ENCODE measurements at places on chromosomes 13 and 19.

- no peak for DNase-seq
Measured at GRCh38 chr13:19967621-19968020, 9.1 kb downstream of the ZMYM2 start.

- DNase-seq: no peak
Measured at GRCh38 chr13:67776151-67776550, 546.0 kb upstream of the PCDH9 start.

DNA sequence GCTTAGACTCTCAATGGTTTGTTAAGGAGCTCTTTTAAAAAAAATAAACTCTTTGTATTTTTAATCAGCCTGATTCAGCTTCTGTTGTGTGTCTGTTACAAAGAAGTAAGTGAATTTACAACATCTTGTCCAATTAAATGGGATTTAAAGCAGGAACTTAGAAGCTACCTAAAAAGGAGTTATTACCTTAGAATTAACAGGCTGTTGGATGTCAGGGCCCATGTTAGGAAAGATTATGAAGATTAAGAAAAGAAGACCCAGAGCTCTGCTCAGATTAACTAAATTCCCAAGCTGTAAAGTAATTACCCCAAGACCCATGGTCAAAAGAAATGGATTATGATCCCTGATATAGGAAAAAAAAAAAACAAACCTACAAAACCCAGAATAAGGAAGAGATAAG is 44.1 kb upstream of the ZNF780A start:
- no peak for DNase-seq

DNA sequence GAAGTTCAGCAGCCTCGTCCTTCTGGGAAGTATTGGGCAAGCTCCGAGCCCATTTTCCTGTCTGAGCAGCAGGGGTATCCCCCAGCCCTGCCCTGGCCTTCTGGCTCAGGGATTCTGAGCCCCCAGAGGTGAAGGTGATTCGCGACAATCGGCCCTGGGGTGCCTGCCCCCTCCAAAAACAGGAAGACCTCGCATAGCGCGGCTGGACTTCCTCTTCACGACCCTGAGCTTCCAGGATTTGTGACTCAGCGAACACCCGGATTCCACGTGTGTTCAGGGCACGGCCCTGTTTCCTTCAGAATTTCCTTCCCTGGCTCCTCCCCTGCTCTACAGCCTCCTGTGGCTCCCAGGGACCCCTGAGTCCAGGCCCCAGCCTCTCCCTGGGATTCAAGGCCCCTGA is at the start of gene SEMA6B:
SEMA6B (minus strand) TSS at position 116 of the 400 bp plus-strand sequence. CDS start 1,227 bp downstream, outside the sequence.
- DNase-seq: no peak

DNA sequence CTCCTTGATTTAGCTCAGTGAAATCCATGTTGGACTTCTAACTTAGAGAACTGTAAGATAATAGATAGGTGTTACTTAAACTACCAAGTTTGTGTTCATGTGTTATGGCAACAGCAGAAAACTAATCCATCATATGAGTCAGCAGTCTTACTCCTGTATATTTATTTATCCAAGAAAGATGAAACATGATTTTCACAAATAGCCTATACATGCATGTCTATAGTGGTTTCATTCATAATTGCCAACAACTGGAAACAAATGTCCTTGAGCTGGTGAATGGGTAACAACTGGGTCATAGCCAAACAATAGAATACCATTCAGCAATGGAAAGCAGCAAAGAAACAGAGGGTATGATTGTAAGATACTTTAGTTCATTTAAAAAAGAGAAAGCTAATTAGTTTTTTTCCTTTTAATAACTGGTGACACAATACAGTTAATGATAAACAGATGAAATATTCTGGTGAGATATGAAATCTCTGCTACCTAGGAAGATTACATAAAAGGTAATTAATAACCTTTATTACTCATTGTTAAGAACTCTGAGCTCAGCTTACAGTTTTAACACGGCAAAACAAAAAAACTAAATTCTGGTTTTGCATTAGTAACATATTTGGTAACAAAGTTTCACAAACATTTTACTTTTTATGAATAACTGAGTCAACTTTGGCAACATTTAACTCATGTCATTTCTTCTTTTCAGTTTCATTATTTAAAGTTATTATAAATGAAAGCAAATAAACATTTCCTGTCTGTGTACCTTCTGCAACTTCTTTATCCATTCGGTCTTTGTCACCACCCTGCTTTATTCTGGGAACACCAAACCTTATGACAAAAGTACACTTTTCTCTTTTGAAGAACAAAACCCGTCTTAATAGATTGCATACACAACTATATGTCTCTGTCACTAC is 181.3 kb downstream of the LIG4 start:
- DNase-seq: no peak

GRCh38 chr13:74562381-74562780 is 428.2 kb upstream of the KLF12 start:
- no peak for DNase-seq

DNA sequence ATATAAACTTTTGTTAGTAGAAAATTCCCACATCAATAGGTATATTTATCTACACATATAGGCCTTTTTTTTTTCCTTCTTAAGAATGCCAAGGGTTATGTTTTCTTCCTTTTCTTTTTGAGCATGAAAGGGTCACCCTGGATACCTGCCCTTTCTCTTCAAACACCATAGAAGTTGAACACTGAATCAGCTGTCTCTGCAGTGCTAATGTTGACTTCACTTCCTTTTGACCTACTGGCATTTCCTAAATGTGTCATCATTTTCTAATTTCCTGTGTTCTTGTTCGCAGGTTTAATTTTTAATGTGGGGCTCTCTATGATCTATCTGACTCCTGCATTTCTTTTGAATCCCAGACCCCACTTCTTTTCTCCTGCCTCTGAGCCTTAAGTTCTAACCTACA is 532.0 kb downstream of the GPC6 start:
- DNase-seq: no peak

DNA sequence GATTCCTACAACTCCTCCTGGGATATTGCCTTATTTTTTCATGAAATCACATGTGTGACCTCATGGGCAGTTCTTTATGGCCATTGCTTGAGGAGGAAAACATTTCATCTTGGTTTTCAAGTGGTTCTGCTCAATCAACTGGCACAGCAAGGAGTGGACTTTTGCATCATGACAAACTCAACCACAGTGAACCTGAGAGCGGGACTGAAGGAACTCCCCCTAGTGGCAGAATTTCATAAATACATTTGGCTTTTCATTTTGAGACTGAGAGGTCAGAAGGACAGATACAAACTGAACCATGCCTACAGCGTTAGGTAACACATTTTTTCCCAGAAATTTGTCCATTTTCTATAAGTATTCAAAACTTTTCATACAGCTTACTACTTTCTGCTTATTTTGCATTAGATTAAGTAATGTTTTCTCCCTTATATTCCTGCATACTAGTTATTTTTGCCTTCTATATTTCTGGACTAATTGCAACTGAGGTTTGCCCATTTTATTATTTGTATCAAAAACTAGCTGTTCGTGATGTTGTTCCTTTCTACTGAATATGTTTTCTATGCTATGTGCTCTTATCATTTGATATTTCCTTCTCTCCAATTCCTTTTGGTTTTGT is 13.4 kb upstream of the SIGLEC12 start:
- DNase-seq: peak; percentile 67

DNA sequence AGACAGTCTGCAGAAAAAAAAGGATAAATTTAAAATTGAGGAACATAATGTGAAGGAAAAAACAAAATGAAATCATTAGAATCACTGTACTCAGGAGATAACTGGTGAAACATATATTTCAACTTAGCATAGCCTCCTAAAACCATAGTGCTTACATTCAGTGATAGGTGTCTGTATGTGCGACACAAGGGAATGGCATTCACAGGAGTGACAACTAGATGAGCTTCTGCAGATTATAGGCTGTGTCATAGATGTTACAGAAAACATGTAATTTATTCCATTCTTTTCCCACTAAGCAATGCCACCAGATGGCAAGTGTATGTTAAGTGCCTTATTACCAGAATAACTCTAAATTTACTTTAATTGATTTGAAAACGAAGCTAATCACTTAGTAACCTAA is 960.0 kb upstream of the PCDH20 start:
- no peak for DNase-seq

DNA sequence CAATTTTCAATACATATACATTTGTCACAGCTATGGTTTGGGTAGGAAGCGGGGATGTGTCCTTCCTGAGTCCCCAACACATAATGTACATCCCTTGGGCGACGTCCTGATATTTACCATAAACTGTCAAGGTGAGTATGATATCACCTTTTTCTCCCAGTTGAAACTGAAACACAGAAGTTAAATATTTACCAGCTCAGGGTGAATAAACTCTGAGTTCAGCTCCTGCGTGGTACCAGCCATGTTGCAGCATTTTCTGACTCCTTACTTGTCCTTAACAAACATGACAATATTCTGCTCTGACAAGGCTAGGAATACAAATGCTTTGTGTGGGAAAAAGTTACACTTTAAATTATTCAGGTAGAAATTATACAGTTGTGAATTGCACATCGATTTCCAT is 294.2 kb downstream of the TEX29 start:
- no peak for DNase-seq

GRCh38 chr19:42279902-42280814 is 11.1 kb downstream of the CIC start:
- DNase-seq: peak; percentile 93

DNA sequence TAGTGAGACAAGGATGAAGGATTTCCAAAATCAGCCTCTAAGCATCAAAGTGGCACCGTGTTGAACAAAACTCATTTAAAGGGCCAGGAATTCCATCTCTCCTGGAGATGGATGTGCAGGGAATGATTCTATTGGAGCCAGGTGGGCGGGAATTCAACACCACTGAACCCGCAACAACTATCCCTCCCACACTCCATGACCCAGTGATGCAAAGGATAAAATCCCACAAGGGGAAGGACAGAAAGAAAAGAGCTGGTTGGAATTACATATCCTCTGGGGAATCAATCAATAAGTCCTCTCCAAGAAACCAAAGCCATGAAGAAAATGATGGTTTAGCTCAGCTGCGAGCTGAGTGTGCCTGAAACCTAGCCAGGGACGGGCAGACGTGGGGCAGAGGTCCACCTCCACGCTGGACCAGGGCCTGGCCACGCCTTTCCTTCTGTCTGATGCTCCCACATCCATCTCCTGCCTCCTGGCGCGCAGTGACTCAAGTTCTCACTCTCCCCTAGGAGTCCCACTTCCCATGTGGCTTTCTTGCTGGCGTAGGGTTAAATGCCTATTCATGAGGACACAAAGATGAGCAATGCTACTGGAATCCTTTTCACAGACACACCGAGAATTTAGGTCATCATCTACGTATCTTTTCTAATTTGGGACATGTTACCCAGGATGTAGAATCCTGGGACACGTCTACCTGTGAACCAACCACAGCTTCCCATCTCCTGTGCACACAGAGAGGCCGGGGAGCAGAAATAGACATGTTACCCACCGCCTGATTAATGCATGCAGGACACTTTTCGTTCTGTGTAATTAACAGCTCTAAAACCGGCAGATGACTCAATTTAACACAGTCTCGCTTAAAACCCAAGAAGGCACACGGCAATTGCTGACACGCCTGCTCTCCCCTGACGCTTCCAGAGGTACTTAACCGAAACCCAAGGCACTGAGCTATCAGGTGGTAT is 48.6 kb downstream of the PEPD start:
- no peak for DNase-seq

- DNase-seq: no peak
Measured at GRCh38 chr19:10292789-10293636, 3.3 kb downstream of the ICAM5 start.

GRCh38 chr13:108915095-108915633 is 285.8 kb downstream of the MYO16 start:
- no peak for DNase-seq

DNA sequence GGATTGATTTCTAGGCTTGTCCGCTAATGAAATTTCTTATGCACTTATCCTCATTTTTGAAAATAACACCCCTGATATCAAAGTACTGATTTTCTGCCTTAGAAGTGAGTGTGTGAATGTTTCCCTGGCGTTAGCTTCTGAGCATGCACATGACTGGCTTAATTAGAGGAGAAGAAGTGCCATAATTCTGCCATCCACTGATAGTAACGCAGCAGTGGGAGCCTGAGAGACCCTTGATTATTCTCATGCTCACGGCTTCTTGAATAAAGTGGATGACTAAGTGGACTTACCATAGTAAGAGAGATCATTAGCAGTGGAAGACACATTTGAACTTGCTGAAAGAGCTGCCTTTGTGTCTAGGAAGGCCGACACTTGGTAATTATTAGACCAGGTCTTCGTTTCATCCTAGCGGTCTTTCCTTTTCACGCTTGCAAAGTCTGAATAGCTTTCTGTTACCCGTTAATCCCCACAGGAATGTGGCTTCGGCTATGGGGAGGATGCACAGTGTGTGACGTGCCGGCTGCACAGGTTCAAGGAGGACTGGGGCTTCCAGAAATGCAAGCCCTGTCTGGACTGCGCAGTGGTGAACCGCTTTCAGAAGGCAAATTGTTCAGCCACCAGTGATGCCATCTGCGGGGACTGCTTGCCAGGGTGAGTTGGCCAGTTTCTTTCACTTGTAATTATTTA is 45.3 kb downstream of the TNFRSF19 start:
- DNase-seq: no peak

- peak; percentile 18 for DNase-seq
Measured at GRCh38 chr13:33312150-33312860, 26.8 kb upstream of the STARD13 start.

DNA sequence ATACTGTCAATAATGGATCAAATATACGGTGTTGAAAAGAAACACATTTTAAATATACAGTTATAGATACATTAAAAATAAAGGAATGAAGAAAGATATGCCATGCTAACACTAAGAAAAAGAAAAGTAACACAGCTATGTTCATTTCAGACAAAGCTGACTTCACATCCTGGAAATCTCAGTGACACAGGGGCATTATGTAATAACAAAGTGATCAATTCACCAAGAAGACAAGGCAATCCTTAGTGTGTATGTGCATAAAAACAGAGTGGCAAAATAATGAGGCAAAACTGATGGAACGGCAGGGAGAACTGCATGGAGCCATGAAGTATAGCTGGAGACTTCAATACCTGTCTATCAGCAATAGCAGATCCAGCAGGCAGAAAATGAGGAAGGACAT is 13.1 kb downstream of the ZNF14 start:
- DNase-seq: no peak

DNA sequence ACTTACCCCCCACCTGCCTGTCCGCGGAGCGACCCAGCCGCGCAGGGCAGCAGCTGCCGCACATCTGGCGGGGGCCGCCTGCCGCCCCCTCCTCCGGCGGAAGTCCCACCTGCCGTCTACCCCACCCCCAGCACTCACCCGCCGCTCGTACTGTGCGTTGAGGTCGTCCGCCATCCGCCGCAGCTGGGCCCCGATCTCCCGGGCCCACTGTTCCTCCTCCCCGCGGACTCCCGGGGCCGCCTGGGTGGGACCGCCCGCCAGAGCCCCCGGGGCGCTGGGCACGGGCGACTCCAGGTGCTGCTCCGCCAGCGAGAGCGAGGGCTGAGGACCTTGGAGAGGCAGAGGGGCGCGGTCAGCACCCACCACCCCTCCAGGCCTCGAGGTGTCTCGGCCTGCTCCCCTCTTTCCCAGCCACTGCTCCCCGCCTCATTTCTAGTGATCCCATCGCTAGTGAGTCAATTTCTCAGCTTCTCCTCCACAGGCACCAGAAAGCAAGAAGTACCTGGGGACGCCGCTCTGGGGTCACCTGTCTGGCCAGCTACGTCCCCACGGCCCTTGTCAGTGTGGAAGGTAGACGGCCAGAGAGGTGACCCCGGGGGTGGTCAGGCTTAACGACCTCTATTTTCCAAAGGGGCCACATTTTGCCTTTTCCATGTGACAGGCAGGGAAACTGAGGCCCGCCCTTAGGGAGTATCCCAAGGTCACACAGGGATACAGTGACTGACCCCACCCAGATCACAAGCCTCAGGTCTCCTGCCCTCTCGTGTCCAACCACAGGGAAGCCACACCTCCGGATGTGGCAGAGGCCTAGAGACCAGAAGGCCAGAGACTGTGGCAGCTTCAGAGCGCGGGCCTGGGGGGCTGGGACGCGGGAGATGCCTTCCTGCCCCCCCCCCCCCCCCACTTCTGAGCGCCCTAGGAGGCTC is 4.3 kb downstream of the BBC3 start:
- DNase-seq: no peak

All from iPS-NIHi11 (cell line).